ENCODE measurements at places on chromosomes 13 and 19. TPM values are rescaled to one million over a fixed set of nuclear protein-coding genes. Genes with fewer than 3 reads are reported as not detected.

The ATXN8OS gene
- not detected for total RNA-seq

The CPAMD8 gene
- total RNA-seq = 2.0 TPM

The ZNF473 gene
- 11.7 TPM for total RNA-seq

The C13orf42 gene
- total RNA-seq = not detected

The CGB8 gene
- not detected for total RNA-seq

The FFAR1 gene
- not detected for total RNA-seq

The BEST2 gene
- total RNA-seq = not detected

The MBD3L2 gene
- total RNA-seq = not detected

The FXYD1 gene
- not detected for total RNA-seq

The TRPC4 gene
- 0.10 TPM for total RNA-seq

The ACP5 gene
- 0.85 TPM for total RNA-seq

The KIR2DL4 gene
- total RNA-seq = not detected

The KPNA3 gene
- 36.8 TPM for total RNA-seq

The PSG1 gene
- total RNA-seq = not detected

The PSG5 gene
- total RNA-seq = not detected

The IRS2 gene
- 5.9 TPM for total RNA-seq

The DNAJC15 gene
- 20.3 TPM for total RNA-seq

The FXYD7 gene
- total RNA-seq = not detected

The KLK3 gene
- total RNA-seq = not detected

The ETHE1 gene
- total RNA-seq = 15.6 TPM

The TUBB4A gene
- total RNA-seq = 4.4 TPM

The MAMSTR gene
- total RNA-seq = 3.3 TPM

The KLK6 gene
- total RNA-seq = not detected

The ZNF845 gene
- total RNA-seq = 12.3 TPM

The AKT1S1 gene
- 92.8 TPM for total RNA-seq

The MAST1 gene
- total RNA-seq = 3.1 TPM

The APOC4 gene
- not detected for total RNA-seq

All from Panc1 (cell line).